Kidney (tissue), 22 donors: ENCODE measurements at places on chromosomes 13 and 19. TPM values are rescaled to one million over a fixed set of nuclear protein-coding genes. Genes with fewer than 3 reads are reported as not detected.
A peak's percentile ranks its signal among the peaks of the same experiment; 100 is the strongest.

DNA sequence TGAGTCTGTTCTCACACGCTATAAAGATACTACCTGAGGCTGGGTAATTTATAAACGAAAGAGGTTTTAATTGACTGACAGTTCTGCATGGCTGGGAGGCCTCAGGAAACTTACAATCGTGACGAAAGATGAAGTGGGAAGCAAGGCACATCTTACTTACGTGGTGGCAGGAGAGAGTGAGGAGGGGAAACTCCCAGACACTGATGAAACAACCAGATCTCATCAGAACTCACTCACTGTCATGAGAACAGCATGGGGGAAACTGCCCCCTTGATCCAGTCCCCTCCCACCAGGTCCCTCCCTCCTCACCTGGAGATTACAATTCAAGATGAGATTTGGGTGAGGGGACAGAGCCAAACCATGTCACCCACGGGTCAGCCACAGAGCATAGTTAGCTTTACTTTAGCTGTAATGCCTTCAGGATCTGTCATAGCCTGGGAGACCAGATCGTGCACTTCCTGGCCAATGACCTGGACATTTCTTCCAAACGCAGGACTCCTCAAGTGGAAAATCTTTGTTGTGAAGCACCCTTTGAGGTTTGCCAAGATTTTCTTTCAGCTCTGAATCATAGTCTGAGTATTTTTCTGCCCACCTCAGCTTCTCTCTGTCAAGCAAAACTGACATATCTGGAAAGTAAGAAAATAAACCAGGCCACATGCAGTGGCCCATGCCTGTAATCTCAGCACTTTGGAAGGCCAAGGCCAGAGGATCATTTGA is 25.2 kb upstream of the HIF3A start:
- no peak for DNase-seq

- DNase-seq, result no peak
These were observed 106.8 kb downstream of the LACC1 start for GRCh38 chr13:43986421-43986981.

- DNase-seq, result no peak
These were observed 220.7 kb upstream of the RXFP2 start for GRCh38 chr13:31518645-31519044.

GRCh38 chr19:57759096-57759495 is 10.4 kb upstream of the ZNF586 start:
- no peak for DNase-seq

DNA sequence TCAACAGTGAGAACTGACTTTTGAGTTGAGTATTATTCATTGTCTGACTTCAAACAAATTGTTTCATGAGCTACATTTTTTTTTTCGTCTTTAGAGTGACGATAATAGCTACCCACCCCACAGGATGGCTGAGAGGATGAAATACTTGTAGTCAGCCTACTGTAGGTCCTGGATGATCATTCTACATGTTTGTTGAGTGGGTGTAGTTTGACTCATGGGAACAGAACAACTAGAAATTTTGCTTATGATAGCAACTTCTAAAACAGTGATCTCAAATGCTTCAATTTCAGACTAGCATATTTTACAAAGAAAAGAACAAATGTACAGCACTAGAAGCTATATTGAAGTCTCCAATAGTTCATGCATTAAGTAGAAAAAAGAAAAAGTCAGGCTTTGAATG is 651.8 kb downstream of the PCDH9 start:
- no peak for DNase-seq

GRCh38 chr19:3981736-3982681 is 3.3 kb downstream of the EEF2 start:
- DNase-seq, result no peak

- DNase-seq, result no peak
These were observed 2.2 kb downstream of the ANKRD10 start for GRCh38 chr13:110912651-110913051.

DNA sequence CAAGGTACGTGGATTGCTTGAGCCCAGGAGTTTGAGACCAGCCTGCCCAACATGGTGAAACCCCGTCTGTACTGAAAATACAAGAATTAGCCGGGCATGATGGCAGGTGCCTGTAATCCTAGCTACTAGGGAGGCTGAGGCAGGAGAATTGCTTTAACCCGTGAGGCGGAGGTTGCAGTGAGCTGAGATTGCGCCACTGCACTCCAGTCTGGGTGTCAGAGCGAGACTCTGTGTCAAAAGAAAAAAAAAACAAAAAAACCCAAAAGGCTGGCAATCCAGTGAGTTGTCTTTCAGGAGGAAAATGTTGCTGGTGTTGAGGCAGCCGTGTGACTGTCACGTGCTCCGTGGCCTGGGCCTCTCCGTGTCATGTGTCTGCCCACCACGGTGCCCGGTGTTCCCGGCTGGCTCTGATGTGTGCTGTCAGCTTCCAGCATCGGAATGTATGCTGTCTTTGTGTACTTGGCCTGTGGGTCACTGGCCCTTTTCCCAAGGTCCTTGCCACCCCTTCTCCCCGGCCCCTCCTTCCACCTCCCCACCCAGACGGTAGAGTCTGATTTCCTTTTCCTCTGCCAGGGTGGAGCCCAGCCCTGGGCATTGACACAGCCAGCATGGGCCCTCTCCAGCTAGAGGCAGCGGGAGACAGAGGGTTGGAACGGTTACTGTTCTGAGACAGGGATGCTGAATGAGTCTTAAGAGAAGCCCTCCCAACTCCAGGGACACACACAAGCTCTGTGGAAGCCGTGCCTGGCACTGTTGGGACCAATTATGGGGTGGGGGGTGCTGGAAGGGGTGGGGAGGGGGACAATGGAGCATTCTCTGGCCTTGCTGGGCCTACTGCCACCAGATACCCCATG is 7.2 kb upstream of the TUBB4A start:
- no peak for DNase-seq

DNA sequence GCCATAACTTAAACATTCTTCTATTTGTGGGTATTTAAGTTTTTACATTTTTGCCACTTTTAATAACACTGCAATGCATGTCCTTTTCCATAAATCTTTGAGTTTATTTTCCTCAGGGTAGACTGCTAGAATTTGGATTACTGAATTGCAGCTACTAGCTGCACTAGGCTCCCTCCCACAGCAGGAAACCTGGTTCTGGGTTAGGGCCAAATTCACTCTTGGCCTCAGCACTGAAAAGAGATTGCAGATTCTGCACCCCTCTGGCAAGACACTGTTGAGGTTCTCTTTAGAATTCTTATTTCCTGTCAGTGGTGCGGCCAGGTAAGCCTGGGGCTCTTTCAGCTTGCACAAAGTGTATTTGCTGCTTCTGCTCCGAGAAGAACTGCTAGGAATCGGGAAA is 155.7 kb downstream of the ENOX1 start:
- no peak for DNase-seq

DNA sequence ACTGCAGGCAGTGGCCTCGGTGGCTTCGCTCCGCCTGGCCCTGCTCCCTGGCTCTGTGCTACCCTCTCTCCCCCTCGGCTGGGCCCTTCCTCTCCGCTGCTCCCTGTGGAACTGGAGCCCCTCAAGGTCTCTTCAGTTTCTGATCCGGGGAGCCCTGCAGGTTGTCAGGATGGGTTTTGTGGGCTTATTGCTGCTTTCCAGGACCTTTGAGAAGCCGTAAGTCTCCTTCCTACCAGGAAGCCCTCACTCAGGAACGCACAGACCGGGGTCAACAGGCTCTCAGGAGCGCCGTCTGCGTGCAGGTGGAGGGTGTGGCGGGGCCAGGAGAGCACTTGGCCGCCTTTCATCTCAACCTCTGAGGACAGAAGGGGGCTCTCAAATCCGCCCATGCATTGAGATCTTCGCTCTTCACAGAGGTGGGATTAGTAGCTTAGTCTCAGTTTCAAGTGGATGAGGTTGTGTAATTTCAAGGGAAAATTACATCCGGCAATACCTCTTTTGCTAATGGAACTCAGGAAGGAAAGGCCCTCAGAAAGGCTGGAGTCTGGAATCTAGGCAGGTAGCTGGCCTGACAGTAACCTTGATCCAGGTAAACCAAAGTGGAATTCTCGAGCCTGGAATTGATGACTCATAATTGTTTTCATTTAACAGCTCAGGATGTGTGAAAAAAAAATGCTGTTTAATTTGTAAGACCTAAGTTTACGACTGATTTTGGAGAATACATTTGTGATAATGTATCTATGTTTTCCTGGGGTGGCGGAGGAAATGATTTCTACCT is 102.0 kb downstream of the ATP11A start:
- peak; percentile 31 for DNase-seq

DNA sequence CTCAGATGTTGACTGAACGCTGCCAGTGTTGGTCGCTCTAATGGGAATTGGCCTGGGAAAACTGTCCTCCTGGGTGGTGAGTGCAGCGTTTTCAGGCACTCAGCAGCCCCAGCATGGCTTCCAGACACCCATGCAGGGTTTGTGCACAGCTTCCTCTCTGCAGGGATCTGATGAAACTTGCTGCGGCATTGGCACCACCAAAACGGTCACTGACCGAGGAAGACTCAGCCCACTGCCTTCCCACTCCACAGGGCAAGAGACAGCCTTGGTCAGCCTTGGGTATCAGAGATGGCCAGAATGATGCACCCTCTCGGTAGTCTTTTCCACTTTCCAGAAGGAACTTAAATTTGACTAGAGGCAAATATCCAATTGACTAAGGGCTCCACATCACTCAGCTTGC is 398.9 kb downstream of the IRS2 start:
- no peak for DNase-seq

- no peak for DNase-seq
These were observed 3.3 kb upstream of the ZNF552 start for GRCh38 chr19:57817976-57818375.

- DNase-seq, result no peak
These were observed 2590.9 kb downstream of the PCDH9 start for GRCh38 chr13:64639206-64639605.

DNA sequence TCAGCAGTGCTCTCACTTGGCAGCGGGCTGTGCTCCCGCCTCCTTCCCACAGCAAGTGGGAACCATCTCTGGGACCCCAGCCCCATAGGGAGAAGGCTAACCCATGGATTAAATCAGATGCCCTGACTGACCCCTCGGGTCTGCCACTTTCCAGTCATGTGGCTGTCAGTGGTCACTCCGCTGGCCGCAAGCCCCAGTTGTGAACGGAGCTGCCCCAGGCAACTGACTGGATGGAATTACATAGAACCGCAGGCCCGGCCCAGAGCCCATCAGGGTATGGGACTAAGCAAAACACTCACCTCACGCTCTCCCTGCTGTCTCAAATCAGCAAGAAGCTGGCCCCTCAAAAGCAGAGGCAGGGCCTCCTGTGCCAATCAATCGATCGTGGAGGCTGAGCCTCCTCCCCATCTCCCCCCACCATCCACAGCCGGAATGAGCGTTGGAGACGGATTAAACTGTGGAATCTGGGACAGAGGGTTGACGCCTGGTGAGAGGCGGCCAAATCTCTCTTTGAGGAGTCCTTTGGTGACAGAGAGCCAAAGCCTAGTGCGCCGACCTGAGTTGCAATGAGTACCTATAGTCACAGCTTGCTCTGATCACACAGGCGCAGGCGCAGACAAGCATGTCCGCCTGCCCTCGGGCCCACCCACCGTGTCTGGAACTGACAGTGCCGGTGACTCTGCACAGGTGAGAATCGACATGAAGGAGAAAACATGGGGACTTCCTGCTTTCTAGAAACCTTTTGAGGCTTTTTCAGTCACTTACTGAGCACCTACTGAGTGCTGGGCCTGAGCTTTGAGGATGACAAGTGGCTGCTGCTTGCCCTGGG is 38.7 kb downstream of the PBX4 start:
- DNase-seq, result no peak

- no peak for DNase-seq
These were observed 6.9 kb upstream of the AMER2 start for GRCh38 chr13:25179011-25179410.

- no peak for DNase-seq
These were observed 312.7 kb downstream of the ATP8A2 start for GRCh38 chr13:25684491-25684890.

DNA sequence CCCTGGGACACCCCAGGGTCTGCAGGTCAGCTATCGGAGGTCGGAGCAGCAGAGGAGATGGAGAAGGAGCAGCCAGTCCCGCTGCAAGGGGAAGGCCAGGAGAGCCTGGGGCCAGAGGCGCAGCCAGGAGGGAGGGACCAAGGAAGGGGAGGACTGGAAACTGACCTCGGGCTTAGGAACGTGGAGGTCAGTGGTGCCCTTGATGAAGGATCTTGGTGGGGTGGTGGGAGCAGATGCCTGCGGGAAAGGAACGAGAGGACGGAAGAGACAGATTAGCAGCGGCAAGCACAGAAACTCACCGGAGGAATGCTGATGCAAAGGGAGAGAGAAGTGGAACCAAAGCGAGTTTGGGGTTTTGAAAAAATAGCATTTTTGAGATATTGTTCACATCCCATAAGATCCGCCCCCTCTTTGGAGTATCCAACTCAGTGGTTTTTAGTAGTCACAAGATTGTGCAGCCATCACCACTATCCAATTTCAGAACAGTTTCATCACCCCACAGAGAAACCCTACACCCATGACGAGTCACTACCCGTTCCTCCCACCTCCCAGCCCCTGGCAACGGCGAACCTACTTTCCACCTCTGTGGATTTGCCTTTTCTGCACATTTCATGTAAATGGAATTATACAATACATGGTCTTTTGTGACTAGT is 22.1 kb downstream of the PLEKHF1 start:
- DNase-seq, result peak; percentile 87

- peak; percentile 92 for DNase-seq
These were observed at the start of gene DNAJC15 for GRCh38 chr13:43023289-43023963. DNAJC15 (plus strand) TSS chr13:43023586; CDS start chr13:43023627, 41 bp downstream.

- DNase-seq, result no peak
These were observed 4.3 kb downstream of the KIRREL2 start for GRCh38 chr19:35860818-35861639.

DNA sequence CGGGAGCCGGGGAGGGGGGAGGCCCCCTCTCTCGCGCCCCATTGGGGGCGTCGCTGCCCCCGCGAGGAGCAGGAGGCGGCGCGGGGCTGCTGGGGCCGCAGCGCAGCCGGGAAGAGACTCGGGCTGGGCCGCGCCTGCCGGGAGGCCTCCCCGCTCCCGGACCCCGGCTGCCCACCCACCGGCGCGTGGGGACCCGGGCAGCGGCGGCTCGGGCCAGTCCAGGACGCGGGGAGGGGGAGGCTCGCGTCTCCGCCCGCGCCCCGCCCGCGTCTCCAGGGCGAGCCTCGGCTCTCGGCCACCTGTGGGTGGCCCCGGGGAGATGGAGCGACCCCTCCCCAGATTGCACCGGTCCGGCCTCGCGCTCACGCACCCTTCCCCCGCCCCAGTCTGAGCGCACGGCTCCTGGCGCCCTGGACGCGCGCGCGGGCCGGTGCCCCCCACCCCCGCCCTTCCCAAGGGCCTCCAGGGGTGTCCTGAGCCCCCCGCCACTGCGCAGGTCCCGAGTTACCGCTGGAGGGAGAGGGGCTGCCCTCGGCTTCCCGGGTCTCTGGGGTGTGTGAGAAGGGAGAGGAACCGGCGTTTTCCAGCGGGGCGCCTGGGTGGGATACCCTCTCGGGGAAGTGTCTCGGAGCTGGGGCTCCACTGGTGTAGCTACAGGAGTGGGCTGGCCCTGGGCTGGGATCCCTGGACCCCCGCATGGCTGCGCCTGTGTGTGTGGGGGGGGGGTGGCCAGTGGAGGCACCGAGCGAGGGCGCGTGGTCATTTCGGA is 645 bp downstream of the PALM start:
- DNase-seq, result peak; percentile 76

- DNase-seq, result no peak
These were observed 1445.4 kb downstream of the EFNB2 start for GRCh38 chr13:105089858-105090643.

CYSLTR2 gene
- 1.4 TPM for total RNA-seq

SLITRK5 gene
- total RNA-seq, result 0.09 TPM

CD79A gene
- 11.0 TPM for total RNA-seq

DLEU7 gene
- total RNA-seq, result 0.28 TPM

ERICH6B gene
- total RNA-seq, result not detected

ARHGAP33 gene
- 18.5 TPM for total RNA-seq

ZNF543 gene
- 10.2 TPM for total RNA-seq

SLC25A41 gene
- 0.28 TPM for total RNA-seq

RXFP2 gene
- 0.09 TPM for total RNA-seq

ADPRHL1 gene
- total RNA-seq, result 1.5 TPM

ATP4B gene
- 0.16 TPM for total RNA-seq

SOX1 gene
- not detected for total RNA-seq
